ENCODE measurements at places on chromosomes 2 and 18.

DNA sequence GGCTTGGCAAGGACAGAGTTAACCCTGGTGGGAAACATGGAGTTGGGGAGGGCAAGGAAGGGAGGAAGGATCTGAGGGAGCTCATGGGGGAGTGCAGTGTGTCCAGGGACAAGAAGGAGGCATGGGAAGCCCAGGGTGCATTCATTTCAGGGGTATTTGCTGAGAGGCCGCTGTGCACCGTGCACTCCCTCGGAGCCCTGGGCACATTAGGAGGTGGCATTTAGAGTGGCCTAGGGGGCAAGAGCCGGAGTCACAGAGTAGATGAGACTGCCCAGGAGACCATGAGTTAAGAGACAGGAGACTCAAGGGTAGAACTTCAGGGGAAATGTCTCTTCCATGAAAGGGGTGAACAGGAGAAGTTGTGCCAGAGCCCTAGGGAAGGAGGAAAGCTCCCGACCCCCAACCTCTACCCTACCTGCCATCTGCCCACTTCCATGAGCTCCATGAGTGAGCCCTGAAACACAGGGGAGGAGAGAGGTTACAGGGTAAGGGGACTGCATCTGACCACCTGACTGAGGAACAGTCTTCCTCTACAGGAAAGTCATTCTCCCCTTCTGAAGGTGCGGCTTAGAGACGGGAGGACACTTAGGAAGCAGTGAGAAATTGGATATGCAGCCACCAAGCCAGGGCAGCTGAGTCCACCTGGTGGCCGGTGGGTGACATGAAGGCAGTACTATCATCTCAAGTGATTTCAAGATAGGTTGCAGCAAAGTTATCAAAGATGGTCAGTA lies 58.5 kb upstream of the COPS8 start:
- peak; percentile 16 for DNase-seq

- DNase-seq = no peak
Observed at GRCh38 chr2:239318151-239318611, 82.6 kb downstream of the HDAC4 start.

GRCh38 chr18:28398471-28398870 lies 221.5 kb upstream of the CDH2 start:
- DNase-seq = no peak

GRCh38 chr2:12701786-12702167 lies 15.0 kb upstream of the TRIB2 start:
- no peak for DNase-seq

DNA sequence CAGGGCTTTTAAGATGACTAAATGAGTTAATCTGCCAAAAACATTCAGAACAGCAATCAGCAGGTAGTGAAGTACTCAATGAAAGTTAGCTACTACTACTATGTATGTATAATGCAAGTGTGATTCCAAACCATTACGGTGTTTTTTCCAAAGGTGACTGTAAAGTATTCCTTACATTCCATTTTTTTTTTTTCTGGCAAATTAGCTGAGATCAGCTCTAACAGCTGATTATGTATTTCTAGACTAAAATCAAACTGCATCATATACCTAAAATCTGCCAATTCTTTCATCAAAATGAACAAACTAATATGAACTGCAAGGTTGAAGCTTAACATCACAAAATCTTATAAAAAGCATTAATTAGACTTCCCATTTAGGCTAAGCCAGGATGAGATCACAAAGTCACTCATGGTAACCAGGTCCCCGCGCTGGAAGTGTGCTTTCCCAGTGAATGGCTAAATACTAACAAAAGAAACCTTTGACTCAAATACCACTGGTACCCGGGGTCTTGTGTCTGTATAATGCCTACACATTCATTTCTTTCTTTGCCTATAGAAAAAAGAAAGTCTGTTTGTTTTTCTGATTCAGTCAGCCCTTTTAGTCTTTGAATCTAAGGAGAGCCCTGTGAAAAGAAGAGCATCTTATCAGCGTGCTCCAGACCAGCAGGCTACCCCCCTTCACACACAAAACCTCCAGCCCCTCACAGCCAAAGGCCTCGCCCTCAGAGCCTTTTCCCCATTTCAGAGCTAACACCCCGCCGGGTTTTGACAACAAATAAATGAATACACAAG lies 88.3 kb downstream of the RBMS1 start:
- DNase-seq = no peak

DNA sequence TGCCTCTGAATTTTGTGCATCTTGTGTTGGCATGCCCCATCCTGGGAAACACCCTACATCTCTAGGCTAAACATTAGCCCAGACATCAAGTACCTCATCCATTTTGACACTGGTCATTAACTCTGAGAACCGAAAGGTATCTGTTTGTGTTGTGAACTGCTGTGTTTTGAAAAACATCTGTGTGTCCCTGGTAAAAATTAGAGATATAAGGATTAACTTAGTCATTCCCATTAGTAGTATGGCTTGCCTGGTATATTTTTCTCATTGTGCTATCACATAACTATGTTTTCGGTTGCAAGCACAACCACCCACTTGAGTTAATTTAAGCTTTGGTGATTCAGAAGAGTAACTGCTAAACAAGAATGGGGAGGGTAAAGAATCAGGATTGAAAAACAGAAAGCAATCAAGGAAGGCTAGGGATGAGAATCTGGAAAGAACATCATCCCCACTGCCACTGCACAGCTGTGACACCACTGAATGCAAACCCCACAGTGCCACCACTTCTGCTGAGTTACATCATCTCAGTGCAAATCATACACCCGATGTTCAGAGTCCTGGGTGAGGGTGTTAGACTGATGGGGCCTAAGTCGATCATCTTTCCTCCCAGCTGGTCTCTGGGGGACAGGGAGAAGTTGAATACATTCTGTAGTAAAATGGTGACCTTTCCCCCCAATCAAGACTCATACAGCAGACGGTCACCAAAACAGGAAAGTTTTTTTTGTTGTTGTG lies 234.0 kb downstream of the EPHA4 start:
- DNase-seq = no peak

- DNase-seq = no peak
Observed at GRCh38 chr2:54529935-54530334, 73.8 kb downstream of the SPTBN1 start.

- DNase-seq = no peak
Observed at GRCh38 chr2:168679081-168679480, 123.4 kb upstream of the NOSTRIN start.

DNA sequence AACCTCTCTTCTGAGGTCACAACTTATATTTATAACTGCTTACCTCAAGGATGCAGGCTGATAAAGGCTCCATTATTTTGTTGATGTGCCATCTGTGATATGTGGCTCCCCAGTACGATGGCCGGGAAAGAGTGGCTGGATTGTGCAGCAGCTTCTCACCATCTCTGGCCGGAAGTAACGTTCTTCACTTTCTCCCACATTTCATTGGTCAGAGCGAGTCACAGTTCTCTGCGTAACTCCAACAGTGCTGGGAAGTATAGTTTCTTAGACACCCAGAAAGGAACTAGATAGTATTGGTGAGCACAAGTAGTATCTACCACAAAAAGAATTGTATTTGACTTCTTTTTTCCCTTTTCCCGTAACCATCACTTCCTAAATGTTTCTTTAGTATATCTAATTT lies 28.7 kb downstream of the ZSWIM2 start:
- DNase-seq = no peak

DNA sequence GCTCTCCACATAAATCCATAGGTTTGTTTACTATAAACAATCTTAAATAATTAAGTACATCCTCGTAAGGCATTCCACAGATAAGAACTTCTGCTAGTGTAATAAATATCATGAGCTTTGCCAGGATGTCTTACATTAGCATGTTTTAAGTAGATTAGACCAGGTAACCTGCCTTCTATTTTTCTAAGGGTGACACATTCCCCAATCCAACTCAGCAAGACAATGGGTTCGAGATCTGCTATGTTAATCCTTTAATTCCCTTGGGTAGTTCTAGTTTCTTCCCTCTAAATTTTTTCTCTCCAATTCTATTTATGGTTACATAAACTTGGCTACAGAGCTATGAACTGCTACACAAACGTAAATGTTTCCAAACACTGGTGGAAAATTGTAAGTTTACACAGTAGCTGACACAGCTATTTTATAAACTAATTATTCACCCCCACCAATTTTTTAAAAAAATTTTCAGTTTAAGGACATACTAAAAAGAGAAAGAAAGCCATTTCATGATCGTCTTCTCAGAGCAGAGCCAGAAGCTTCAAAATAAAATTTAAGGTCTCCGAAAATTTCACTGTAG lies 386.5 kb upstream of the SLC39A10 start:
- DNase-seq = no peak

- DNase-seq = no peak
Observed at GRCh38 chr2:228545748-228546145, 364.3 kb upstream of the SPHKAP start.

- DNase-seq = no peak
Observed at GRCh38 chr2:68812251-68812650, 58.9 kb downstream of the BMP10 start.

- no peak for DNase-seq
Observed at GRCh38 chr2:112683550-112684414, 37.0 kb upstream of the NT5DC4 start.

DNA sequence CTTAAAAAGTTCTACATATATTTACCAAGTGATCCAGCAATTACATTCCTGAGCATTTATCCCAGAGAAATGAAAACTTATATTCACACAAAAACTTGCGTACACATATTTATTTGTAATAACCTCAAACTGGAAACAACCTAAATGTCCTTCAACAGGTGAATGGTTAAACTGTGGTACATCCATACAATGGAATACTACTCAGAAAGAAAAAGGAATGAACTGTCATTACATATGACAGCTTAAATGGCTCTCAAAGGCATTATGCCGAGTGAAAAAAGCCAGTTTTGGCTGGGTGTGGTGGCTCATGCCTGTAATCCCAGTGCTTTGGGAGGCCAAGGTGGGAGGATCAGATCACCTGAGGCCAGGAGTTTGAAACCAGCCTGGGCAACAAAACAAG lies 79.1 kb upstream of the DYNC1I2 start:
- no peak for DNase-seq

GRCh38 chr2:12167525-12168317 lies 421.3 kb downstream of the LPIN1 start:
- DNase-seq = no peak

GRCh38 chr2:150589681-150590080 lies 102.2 kb upstream of the RND3 start:
- no peak for DNase-seq

DNA sequence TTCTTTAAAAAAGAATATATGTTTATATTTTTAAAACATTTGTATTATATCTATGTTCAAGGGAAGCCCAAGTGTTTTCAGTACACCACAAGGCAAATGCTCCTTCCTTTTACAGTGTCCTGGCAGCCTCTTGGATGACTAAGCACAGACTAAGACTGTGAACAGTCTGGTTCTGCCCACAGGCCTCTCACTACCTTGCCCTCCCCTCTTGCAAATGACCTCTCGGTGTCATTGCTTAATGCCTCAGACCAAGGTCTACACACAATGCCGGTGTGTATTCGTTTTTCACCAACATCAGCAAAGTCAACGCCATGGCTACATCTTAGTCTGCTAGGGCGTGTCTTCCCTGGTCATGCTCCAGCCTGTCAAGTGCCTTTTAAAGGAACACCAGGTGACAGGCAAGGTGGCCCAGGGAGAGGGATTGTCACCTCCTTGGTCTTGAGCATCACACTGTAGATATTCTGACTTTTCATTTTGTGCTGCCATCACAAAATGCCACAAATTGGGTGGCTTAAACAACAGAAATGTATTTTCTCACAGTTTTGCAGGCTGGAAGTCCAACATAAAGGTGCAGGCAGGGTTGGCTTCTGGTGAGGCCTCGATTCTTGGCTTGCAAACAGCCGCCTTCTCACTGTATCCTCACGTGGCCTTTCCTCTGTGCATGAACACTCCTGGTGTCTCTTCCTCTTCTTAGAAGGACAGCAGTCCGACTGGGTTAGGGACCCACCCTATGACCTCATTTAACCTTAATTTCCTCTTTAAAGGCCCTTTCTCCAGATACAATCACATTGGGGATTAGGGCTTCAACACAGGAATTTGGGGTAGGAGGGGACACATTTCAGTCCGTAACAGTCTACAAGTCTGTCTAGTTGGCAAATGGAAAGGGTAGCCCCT lies 266.5 kb downstream of the KLHL29 start:
- peak; percentile 43 for DNase-seq

DNA sequence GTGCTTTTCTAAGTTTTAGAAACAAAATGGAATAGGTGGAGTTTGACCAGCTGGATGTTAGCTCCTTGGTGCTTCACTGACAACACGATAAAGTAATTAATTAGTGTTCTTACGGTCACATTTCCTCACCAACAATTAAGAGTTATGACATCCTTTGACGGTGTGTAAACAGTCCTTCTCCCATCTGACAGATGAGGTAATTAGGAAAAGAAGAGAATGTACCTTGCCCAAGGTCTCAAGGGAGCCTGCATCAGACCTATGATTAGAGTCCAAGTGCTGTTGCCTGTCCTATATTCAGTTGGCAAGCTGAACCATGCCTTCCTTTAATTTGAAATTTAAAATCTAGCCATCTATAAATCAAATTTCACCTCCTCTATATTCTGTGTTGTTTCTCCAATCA lies 48.3 kb upstream of the STK17B start:
- DNase-seq = no peak

- DNase-seq = no peak
Observed at GRCh38 chr2:175973373-175973772, 28.7 kb downstream of the LNPK start.

DNA sequence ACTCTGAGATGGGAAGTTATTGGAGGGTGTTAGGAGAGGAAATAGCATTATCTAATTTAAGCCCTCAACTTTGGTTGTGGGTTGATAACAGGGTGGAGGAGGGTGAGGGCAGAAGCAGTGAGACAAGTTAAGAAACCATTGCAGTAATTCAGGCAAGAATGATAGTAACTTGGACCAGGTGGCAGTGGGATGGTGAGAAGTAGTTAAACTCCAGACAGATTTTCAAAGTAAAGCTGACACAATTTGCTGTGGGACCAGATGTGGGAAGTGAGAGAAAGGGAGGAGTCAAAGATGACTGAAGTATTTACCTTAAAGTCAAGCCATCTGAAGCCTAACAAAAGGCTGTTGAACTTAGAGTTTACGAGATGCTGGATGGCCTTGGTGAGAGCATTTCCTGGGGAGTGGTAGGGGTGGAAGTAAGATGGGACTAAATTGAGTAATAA lies 163.2 kb upstream of the KLF7 start:
- DNase-seq = no peak

- DNase-seq = no peak
Observed at GRCh38 chr2:240146141-240146561, 5.7 kb upstream of the OTOS start.

DNA sequence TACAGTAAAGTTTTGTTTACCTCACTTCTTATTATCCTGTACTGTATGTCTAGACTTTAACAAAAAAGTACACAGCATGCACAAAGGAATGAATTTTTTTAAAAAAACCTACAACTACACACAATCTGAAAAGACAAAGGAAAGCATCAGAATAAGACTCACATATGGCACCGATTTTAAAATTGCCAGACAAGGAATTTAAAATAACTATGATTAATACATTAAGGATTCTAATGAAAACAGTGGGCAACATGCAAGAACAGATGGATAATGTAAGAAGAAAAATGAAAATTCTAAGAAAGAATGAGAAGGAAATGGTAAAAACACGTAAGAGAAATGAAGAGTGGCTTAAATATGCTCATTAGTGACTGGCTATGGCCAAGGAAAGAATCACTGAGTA lies 638.2 kb downstream of the FBXO15 start:
- DNase-seq = no peak
